D341Med (cell line): ENCODE measurements at places on chromosomes 11 and 22.
A peak's percentile ranks its signal among the peaks of the same experiment; 100 is the strongest.

GRCh38 chr11:61616434-61616833 lies 35.6 kb upstream of the SYT7 start:
- DNase-seq = no peak

GRCh38 chr11:86671531-86672006 lies 847 bp downstream of the ME3 start:
- peak; percentile 33 for DNase-seq

DNA sequence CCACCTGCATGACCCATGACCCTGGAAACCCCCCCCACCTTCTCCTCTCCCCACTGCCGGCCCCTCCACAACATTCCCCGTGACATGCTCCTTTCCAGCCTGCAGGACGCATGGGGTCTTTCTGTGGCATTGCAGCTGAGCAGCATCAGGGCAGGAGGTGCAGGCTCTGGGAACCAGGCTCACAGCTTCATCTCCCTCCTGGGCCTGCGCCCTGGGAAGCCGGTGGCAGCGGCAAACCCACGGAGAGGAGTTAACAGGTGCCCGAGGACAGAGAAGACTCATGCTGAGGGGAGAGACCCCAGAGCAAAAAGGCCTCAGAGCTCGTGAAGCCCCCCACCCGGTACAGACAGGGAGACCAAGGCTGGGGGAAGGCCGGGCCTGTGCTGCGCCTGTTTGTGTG lies 32.2 kb downstream of the CDKN1C start:
- DNase-seq = no peak

DNA sequence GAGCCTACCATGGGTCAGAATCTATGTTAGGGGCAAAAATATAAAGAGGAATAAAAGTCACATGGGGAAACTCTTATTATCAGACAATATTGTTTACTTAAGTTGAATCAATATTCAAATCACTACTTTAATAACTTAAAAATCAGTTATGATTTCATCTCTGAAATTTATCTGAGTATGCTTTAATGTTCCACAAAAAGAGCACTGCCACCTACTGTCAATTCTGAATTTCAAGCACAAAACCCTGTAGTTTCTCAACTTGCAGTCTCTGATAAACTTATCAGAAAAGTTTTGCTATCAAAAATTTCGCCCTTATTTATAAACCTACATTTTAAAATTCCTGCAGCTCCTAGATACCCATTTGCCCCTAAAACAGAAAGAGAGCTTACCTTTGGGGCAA lies 47.3 kb downstream of the RDX start:
- DNase-seq = no peak

GRCh38 chr11:120217941-120218694 lies 7.3 kb downstream of the OAF start:
- DNase-seq = no peak
